ENCODE measurements at places on chromosomes 4 and X.

DNA sequence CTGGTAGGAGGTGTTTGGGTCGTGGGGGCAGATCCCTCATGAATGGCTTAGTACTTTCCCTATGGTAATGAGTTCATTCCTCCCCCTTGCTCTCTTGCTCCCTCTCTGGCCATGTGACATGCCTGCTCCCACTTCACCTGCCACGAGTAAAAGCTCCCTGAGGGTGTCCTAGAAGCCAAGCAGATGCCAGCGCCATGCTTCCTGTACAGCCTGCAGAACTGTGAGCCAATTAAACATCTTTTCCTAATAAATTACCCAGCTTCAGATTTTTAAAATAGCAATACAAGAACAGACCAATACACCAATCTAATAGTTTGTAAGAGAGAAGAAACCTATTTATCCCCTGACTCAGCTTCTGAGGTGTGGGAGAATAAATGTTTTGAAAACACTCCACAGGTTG lies 60.5 kb downstream of the FGFBP1 start:
- no peak for DNase-seq

DNA sequence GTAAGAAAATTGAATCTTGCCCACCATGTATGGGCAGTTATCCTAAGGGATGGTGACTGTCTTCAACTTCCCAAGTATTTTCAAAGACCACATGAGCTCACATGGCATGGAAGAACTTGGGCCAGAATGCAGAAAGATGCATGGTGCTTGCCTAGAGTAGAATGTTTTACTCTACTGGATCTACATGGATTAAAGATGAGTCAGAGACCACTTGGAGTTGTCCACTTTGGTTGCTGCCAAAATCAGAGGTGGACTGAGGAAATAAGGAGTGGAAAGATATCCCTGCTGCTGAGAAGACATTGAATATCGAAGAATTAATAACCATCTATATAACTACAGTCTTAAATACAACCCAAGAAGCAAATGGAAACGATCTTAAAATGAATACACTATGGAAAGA lies 498.1 kb downstream of the NLGN4X start:
- no peak for DNase-seq

- DNase-seq = no peak
These were observed 6.6 kb downstream of the CLNK start for GRCh38 chr4:10677796-10678497.

DNA sequence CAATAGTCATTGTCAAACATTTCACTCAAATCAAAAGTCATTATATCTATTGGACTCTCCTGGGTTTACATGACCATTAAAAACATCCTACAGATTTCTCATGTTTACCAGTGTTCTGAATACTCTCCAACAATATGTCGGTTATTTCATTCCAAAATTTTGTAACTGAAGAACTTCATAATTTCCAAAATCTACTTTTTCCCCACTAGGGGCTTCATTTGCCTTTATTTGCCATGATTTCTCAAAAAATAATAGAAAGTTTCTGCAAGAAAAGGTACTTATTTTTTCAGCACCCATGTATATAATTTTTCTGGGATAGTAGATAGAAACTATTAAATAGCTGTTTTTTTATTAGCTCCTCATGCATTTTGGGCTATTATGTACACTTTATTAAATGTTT lies 49.0 kb downstream of the PRDM5 start:
- DNase-seq = no peak

- no peak for DNase-seq
These were observed 433 bp upstream of the ADH6 start for GRCh38 chr4:99219479-99219878.

GRCh38 chr4:111066887-111067286 lies 444.0 kb upstream of the PITX2 start:
- no peak for DNase-seq

GRCh38 chrX:4754878-4755604 lies 1041.6 kb upstream of the PRKX start:
- DNase-seq = peak; percentile 75

GRCh38 chr4:61173799-61174198 lies 26.3 kb upstream of the ADGRL3 start:
- no peak for DNase-seq

DNA sequence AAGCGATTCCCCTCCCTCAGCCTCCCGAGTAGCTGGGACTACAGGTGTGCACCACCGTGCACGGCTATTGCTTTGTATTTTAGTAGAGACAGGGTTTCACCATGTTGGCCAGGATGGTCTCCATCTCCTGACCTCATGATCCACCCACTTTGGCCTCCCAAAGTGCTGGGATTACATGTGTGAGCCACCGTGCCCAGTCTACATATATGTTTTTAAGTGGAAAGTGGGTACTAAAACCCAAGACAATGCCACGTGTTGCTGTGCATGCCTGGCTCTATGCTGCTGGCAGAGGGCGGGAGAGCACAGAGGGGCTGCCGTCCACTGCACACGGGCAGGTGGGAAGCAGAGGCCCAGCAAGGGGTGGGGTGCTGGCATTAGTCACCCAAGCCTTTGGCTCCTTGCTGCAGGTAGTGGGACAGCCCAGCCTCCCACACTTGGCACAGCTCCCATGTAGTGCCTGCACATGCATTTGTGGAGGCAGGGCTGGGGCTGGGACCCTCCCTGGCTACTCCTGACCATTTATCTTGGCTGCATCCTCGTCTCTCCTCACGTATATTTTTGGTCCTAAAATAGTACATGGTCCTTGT lies 3.5 kb downstream of the EMD start:
- DNase-seq = no peak

DNA sequence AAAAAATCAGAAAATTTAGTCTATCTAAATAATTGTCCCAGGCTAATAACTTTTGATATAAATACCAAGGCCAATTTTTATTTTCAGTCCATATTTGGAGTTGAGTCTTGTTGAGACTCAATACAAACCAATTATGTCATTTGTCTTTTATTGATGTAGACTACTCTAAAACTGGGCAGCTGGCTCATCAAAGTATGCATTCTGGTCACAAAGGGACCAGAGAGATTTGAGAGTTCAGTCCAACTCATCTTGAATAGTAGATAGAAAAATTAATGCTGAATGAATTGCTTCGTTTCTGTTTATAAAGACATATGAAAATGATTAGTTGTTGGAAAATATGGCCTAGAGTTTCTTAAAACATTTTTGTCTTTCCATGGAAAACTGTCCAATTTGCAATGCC lies 412.5 kb upstream of the KLHL4 start:
- DNase-seq = no peak

DNA sequence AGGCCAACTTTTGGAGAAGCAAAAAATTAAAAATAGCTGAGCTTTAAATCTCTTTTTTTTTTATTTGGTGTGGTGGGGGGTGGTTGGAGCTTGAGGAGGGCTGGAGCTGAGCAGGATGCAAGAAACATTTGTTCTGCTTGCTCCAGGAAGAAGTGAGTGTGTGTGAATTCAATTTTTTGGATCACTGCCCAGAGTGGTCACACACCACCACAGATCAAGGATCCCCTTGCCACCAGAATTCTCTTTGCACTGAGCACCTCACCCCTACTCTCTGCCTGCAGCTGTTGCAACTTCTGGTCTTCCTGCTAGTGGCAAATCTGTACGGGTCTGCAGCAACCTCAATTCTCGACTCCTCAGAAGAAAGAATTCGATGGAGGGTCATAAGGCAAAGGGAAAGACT lies 19.9 kb upstream of the PLP1 start:
- peak; percentile 13 for DNase-seq

DNA sequence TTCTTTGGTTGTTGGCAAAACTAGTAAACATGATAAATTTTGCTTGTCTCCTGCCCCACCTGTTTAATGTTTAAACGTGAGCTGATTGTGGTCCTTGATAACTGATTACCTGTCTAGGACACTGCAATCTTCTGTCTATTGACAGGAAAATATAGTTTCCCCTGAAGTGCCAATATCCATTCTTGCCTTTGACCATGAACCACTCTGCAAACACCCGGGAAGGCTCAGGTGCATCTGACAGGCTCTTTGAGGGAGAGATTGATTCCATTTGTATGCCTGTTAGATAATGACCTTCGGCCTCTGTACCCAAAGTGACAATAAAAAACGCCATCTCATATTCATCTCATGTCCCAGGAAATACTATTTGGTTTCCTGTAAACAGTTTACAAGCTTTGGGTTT lies 453.0 kb downstream of the CENPC start:
- DNase-seq = no peak

- DNase-seq = no peak
These were observed 87.4 kb upstream of the CITED1 start for GRCh38 chrX:72392816-72393800.

- DNase-seq = no peak
These were observed 1082.0 kb downstream of the RAPGEF2 start for GRCh38 chr4:160184884-160185283.

- no peak for DNase-seq
These were observed 140.6 kb upstream of the SCML1 start for GRCh38 chrX:17596546-17597205.

GRCh38 chrX:153474266-153474665 lies 3.9 kb upstream of the HAUS7 start:
- no peak for DNase-seq

DNA sequence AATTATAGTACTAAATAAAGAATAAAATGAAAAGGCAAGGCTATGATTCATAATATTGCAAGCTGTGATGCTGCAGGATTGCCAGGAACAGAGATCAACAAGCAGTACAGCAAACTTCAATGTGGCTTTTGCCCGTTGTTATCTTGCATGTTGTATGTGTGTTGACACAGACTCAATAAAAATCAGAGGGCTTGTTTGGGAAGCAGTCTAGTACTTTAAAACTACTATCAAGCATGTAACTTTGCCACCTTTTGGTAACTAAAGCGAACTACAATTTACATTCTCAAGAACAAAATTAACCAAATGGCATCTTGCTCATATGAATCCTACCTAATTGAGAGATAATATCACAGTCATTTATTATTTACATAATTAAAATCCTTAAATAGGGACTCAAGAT lies 79.8 kb upstream of the GPM6A start:
- peak; percentile 9 for DNase-seq

DNA sequence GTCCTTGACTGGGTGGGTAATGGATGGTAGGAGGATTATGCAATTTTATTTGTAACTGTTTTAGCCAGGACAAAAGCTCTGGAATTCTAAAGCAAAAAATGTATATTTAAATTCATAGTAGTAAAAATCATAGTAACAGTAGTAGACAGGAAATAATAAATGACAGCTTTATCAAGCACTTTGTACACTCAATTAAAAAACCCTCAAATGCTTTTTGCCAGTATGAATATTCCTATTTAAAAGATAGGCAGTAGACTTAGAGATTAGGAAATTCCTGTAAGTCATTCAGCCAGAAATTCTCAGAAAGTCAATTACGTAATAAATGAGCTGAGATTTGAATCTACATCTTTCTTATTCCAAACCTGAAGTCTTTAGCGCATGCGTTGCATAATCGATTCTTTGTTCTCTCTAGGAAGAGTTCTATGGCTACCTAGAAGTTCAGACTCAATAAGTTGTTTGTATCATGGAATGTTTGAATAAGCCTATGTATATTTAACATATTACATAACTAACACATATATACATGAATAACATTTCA lies 2.5 kb downstream of the AADAT start:
- peak; percentile 14 for DNase-seq

DNA sequence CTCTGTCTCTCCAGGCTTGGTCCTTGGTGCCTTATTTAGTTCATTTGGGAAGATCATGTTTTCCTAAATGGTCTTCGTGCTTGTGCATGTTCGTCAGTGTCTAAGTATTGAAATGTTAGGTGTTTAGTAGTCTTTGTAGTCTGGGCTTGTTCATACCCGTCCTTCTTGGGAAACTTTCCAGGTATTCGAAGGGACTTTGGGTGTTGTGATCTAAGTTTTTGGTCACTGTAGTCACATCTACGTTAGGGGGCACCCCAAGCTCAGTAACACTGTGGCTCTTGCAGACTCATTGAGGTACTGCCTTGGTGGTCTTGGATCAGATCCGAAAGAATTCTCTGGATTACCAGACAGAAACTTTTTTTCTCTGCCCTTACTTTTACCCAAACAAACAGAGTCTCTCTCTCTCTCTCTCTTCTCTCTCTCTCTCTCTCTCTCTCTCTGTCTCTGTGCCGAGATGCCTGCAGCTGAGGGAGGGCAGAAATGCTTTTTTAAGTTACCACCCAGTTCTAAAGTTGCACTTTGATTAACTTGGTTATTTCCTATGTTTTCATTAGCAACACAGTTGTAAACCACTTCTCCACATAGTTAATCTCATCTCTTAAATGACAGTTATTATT lies 67.6 kb upstream of the SLC7A3 start:
- peak; percentile 66 for DNase-seq

DNA sequence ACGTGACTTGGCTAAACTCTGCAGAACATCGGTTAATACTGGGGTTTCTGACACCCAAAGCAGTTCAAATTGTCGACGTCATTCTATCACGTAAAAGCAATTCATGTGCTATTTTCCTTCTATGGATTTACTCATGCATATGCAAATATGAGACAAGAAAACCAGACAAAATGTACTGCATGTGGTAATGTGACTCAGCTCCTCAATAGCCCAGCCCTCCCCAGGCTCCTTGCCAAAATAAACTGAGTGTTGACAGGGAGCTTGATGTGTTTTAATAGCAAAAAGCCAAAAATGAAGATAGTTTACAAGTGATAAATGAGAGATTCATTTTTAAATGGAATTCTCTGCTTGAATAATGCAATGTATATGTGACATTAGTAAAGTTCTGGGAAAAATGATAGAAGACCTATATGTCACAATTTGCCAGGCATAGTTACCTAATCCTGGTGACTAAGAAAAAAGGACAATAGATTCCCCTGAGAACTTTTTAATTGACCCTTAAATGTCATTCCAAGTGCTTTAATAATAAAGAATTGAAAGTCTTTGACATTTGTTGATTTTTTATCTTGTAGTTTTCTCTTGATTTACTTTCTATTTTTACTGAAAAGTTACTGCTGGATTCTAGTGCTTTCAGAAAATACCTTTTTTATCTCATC lies 1700.6 kb upstream of the TENM3 start:
- no peak for DNase-seq

- DNase-seq = no peak
These were observed 61.6 kb upstream of the GYPA start for GRCh38 chr4:144202081-144202480.

DNA sequence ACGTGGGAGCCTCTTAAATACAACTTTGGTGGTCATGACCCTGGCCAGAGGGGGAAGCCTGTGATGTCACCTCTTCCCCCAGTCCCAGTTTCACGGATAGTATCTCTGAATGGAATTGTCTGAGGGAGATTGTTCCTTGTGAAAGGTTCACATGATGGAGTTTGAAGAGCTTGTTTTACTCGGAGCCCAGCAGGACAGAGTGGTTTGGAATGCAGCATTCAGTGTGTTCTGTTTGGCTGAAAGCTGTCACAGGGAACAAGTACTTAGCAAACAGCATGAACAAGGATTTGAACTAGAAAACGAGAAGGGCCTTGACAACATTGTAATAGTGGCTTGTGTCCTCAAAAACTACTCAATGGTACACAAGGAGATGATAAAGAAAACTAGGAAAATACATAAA lies 133.9 kb upstream of the CXorf66 start:
- no peak for DNase-seq

Measured in KBM-7 (cell line).